Calu3 (cell line): ENCODE measurements at places on chromosomes 3 and 15. TPM values are rescaled to one million over a fixed set of nuclear protein-coding genes. Genes with fewer than 3 reads are reported as not detected.

Gene NRROS
- 0.39 and 0.99 TPM in 2 replicates for total RNA-seq

Gene HRG
- 0.17 and 0.40 TPM in 2 replicates for total RNA-seq

Gene AGBL1
- not detected in 2 replicates for total RNA-seq

- DNase-seq = no peak
- H3K4me3 ChIP-seq = no peak overlapping the region
- peaks cover 60% of the 10 kb centered on the region for H3K27me3 ChIP-seq
- no peaks in the 10 kb centered on the region for H3K4me1 ChIP-seq
- no peaks in the 10 kb centered on the region for H3K36me3 ChIP-seq
These were observed 58.2 kb upstream of the SCN5A start for GRCh38 chr3:38707730-38708129.

GRCh38 chr3:53255423-53255774, 423 bp downstream of the TKT start:
- peaks cover 47% of the 10 kb centered on the region for H3K36me3 ChIP-seq
- H3K4me1 ChIP-seq = peaks cover 31% of the 10 kb centered on the region
- H3K27ac ChIP-seq = peak overlapping the region; percentile 68
- no peaks in the 10 kb centered on the region for H3K27me3 ChIP-seq
- H3K4me3 ChIP-seq = peak overlapping the region; percentile 87

DNA sequence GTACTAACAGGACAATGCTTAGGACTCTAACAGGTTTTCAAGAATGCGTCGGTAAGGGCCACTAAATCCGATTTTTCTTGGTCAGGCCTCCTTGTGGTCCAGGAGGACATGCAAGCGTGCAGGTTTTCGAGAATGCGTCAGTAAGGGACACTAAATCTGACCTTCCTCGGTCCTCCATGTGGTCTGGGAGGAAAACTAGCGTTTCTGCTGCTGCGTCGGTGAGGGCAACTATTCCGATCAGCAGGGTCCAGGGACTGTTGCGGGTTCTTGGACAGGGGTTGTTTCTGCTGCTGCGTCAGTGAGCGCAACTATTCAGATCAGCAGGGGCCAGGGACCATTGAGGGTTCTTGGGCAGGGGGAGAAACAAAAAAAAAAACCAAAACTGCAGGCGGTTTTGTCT, 7.8 kb upstream of the UBP1 start:
- H3K4me3 ChIP-seq = no peak overlapping the region
- H3K4me1 ChIP-seq = peaks cover 15% of the 10 kb centered on the region
- DNase-seq = no peak
- no peak overlapping the region for H3K27ac ChIP-seq
- no peaks in the 10 kb centered on the region for H3K27me3 ChIP-seq
- no peaks in the 10 kb centered on the region for H3K36me3 ChIP-seq

DNA sequence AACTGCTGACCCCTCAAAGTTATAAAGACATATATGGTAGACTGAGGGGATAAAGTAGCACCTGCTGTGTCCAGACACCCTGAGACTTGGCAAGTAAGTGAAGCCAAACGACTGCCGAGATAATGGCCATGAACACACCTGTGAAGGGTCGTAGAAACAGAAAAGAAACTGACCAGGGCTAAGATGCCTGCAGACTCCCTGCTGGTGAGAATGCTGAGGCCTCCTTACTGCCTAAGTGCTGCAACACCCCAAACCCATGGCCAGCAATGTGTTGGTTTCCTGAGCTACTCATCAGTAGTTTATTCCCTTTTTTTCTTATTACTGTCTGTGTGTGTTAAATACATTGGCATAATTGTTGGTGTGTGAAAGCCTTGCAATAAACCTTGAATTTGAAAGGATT, 233.8 kb downstream of the ZNF385D start:
- DNase-seq = no peak
- H3K27ac ChIP-seq = no peak overlapping the region
- H3K36me3 ChIP-seq = no peaks in the 10 kb centered on the region
- H3K4me3 ChIP-seq = no peak overlapping the region

DNA sequence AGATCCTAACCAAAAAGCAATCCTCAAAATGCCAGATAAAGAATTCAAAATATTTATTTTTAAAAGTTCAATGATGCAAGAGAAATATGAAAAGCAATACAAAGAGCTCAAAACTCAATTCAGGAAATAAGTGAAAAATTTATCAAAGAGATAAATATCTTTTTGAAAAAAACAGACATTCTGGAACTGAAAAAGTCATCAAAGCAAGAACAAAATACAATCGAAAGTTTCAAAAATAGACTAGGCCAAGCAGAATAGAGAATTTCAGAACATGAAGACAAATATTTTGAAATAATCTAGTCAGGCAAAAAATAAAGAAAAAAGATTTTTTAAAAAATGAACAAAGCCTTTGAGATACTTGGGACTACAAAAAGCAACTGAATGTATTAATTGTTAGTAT, 83.4 kb upstream of the STT3B start:
- DNase-seq = no peak
- H3K36me3 ChIP-seq = no peaks in the 10 kb centered on the region
- H3K27ac ChIP-seq = no peak overlapping the region
- no peak overlapping the region for H3K4me3 ChIP-seq
- H3K4me1 ChIP-seq = peaks cover 6% of the 10 kb centered on the region
